ENCODE measurements at places on chromosomes 7 and 10. TPM values are rescaled to one million over a fixed set of nuclear protein-coding genes. Genes with fewer than 3 reads are reported as not detected.

- DNase-seq, result no peak
Measured at GRCh38 chr10:89921403-89921802, 220.0 kb downstream of the KIF20B start.

DNA sequence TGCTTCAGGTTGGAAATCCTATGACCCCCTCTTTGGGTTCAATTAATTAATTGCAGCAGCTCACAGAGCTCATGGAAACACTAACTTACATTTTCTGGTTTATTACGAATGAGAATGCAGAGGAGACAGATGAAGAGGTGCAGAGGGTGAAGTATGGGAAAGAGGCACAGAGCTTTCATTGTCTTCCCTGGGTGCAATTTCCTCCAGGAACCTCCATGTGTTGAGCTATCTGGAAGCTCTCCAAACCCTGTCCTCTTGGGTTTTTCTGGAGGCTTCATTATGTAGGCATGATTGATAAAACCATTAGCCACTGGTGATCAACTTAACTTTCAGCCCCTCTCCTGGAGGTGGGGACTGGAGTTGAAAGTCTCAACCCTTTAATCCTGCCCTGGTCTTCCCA is 133.0 kb upstream of the AUTS2 start:
- no peak for DNase-seq

- no peak for DNase-seq
Measured at GRCh38 chr10:24618401-24618800, 105.3 kb downstream of the ARHGAP21 start.

DNA sequence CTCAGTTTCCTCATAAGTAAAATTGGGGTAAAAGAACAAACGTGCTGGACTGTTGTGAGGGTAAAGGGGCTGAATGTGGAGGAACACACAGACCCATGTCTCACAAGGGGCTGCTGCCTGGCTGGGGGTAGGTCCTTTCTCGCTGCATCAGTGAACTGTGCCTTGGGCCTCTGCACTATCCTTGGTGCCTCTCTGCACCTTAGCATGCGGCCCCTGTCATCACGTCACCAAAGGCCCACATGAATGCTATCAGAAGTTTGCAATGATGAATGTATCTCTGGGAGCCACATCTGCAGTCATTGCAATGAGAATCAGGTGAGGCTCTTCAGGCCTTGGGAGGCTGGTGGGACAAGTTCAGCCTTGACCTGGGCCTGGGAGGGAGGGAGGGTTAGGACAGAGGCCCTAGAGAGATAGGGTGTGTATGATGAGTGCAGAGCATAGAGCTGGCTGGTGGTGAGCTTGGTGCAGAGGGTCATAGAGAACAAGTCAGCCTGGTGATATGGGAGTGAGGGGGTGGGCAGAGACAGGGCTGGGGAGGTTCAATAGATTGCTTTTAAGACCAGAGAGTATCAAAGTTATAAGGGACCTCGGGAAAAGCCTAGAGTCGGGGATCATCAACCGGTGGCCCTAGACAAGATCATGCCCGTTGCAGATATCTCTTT is 308.4 kb downstream of the RPS24 start:
- DNase-seq, result no peak

DNA sequence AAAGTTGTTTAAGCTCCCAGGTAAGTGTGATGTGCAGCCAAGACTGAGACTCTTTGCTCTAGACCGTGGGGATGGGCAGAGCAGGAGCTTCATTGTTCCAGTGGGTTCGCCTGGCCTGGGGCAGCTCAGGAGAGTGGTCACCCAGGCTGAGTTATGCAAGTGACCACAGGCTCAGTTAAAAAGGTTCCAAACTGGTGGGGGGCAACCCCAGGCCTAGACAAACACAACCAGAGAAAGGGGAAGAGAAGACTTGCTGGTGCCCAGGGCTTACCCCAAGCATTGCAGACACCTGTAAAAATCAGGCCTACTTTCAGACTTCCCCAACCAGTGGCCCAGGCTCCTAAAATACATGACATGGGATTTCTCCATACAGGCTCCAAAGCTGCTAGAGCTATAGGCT is 21.6 kb downstream of the CREB3L2 start:
- DNase-seq, result no peak

GRCh38 chr10:99620711-99621453 is 643 bp upstream of the SLC25A28 start:
- DNase-seq, result peak; percentile 69

GRCh38 chr10:21278491-21279216 is 246.8 kb downstream of the SKIDA1 start:
- DNase-seq, result peak; percentile 57

GRCh38 chr10:17961551-17962422 is 10.1 kb downstream of the SLC39A12 start:
- DNase-seq, result no peak

DNA sequence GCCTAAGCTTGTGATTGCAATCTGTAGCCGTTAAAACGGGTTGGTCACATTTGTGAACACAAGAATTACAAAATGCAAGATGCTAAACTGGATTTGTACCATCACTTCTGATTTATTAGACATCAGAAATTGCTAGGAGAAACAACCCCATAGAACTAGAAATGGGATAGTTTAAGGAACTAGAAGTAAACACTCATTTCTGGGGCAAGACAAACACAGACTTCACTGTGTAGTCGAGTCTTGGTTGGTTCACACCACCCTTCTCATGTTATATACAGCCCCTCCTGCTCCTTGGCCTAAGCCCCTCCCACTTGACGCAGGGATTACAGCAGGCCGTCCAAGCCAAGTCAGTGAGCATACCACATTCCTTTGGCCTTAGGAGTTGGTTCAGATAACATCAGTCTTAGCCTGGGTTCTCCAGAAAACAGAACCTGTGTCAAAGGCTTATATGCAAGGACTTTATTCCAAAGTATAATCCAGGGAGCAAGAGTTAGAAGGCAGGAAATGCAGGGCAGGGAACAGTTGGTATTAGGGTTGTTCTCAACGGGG is 2.0 kb upstream of the NRAP start:
- DNase-seq, result no peak

DNA sequence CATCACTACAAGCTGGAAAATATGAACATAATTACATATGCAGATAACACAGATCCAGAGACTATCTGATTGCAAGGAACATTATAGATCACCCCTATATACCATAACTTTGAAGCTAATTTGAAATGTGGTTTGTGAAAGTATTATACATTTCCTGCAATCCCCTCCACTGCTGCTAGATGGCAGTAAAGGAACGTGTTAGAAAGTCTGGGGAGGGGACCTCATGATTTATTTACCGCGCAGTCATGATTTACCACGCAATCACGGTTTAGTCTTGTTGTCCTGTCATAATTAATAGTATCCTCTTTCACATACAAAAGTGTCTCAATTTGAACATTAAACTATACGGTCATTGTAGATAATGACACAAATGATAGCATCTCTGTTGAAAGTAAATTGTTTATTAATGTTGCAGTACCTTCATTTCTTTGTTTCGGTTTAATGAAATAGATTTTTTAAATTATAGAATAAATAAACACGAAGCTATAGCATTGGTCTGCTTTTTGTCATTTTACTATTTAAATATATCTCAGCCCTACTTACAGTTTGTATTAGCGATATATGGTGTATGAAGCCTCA is 145.3 kb upstream of the PRSS1 start:
- peak; percentile 73 for DNase-seq

- DNase-seq, result no peak
Measured at GRCh38 chr10:60385399-60385738, 4.3 kb downstream of the ANK3 start.

- DNase-seq, result no peak
Measured at GRCh38 chr7:65978891-65979582, 3.0 kb downstream of the GUSB start.

GRCh38 chr10:86293396-86293791 is 73.2 kb downstream of the GRID1 start:
- DNase-seq, result no peak

DNA sequence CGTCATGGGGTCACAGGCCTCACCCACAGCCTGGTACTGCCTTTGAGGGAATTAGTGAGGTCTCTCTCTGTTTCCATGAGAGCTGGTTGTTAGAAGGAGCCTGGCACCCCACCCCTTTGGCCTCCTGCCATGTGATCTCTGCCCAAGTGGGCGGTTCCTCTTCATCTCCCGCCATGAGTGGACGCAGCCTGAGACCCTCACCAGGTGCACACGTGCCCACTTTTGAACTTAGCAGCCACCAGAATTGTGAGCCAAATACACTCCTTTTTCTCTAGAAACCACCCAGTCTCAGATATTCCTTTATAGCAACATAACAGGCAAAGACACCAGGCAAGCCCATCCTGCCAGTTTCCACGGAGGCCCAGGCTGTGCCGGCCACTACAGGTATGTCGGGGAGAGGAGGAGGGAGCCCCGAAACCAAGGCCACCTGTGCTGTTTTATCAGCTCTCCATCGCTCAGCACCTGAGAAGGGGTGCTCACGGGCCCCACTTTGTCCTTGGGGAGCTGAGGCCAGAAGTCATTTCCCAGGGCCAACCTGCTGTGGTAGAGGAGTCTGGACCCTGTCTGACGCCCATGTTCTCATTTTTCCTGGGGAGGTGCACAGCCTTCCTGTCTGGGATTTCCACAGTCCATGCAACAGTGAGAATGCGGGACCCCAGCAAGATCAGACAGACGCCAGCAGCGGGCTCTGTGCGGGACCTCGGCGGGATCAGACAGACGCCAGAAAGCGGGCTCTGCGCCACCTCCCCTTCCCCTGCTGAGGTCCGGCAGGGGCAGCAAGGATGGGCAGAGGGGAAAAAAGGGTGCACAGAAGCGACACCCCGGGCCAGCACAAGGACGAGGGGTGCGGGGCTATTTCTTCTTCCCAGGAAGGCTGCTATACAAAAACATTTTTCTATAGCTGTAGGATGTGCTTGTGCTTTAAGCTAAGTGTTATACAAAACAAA is 220.5 kb downstream of the ELFN1 start:
- DNase-seq, result no peak

- no peak for DNase-seq
Measured at GRCh38 chr7:20280475-20281351, 50.0 kb upstream of the ITGB8 start.

DNA sequence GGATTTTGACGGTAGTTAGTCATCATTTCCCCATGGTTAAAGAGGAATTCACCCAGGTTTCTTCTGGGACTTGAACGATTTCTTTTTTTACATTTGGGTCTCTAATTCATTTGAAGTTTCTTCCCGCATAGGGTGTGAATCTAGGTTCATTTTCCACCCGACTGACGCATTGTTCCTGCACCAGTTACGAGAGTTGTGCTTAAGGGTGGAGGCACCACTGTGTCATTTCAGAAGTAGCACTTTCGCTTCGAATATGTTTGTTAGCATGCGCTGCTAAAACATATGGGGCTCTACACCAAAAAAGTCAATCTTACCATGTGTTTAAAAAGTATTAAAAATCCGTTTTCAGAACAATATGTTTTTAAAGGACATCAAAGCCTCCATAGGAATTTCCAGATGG is 140.3 kb downstream of the VIPR2 start:
- DNase-seq, result no peak

DNA sequence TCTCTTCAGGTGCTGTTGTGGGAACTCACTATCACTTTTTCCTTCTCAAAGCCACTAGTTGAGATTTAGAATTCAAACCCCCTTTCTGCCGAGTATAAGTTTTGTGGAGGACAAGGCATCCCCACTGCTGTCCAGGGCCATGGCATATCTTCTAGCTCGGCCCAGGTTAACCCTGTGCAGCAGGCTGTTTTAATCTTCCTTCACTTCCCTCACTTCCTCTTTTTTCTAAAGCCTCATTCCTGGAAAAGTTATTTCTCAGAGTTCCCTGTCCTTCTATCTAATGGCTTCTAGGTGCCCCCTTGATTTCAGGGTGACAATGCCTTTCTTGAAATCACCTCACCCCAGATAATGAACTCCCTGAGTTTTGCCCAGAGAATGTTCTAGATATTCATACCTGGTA is 222.3 kb downstream of the SNX10 start:
- DNase-seq, result no peak

GRCh38 chr7:114519240-114519639 is 104.6 kb downstream of the FOXP2 start:
- DNase-seq, result no peak

DNA sequence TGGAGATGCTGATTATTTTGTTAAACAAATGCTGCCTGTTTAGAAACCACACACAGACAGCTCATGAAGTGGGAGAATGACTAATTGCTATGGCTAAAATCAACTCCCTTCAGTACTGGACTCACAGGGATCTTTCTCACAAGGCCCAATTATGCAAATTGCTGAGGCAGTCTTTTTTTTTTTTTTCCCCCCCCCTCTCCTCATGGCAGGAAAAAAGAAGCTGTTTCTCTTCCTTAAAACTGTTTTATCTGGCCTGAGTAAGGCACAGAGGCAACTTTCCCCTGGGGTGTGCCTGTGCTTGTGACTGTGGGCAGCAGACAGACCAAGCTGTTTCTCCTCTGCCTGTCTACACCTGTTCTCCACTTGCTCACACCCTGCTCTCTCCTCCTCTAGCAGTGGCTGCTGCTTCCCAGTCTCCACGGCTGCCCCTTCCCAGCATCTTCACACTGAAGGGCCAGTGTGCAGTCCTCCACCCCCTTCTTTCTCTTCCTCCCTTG is 65.4 kb upstream of the STEAP1B start:
- DNase-seq, result peak; percentile 13

GRCh38 chr10:102291221-102291905 is 46.0 kb downstream of the GBF1 start:
- no peak for DNase-seq

DNA sequence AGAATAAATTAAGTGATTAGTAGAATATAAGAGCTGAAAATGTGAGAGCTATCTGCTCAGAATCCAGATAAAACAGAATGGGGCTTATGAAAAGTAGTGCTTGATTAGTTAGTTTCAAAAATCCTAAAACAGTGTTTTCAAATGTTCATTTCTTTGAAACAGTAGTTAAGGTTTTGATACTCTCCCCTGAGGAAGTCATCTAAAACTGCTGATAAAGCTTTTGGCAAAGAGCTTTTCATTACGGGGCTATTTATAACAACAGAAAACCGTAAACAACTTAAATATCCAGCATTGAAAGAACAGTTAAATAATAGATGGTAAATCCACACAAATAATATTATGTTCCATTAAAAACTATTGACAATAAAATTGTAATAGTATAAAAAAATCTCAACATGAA is 77.5 kb downstream of the NPSR1 start:
- no peak for DNase-seq

TMEM236 gene
- total RNA-seq, result 0.06 TPM

TRIM50 gene
- not detected for total RNA-seq

FBXO24 gene
- total RNA-seq, result 1.7 TPM

CLEC5A gene
- total RNA-seq, result not detected

HABP2 gene
- total RNA-seq, result not detected

STAG3 gene
- total RNA-seq, result 79.2 TPM

PPIA gene
- 2,573 TPM for total RNA-seq
